ENCODE measurements at places on chromosomes 6 and 20.

- no peak for DNase-seq
These were observed 3.6 kb downstream of the GRM4 start for GRCh38 chr6:34142061-34142998.

GRCh38 chr20:58254890-58255289 lies 26.4 kb upstream of the ANKRD60 start:
- DNase-seq = no peak

- no peak for DNase-seq
These were observed 49.8 kb downstream of the TPD52L1 start for GRCh38 chr6:125203395-125203794.

DNA sequence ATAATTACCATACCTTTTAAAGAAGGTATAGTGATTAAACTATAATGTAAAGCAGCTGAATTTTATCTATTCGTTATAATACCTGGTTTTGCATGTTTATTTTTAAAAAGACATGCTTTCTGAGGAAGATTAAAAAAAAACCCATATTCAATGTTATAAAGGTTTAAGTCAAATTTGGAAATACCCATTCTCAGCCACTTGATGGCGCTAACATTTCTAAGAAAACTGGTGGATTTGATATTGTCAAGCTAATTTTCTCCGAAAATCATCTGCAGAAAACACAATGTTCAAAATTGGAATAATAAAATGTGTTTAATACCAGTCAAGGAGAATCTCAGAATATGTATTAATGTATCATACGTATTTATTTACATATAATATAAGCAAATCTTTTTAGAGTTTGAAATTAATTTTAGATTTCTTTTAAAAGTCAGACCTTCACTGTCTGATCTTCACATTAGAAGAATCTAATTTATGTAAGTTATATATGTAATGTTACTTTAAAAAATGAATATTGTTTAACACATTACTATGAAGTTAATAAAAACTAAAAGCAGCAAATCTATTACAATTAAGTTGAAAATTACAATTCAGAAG lies 35.0 kb downstream of the SHPRH start:
- DNase-seq = peak; percentile 53

Data from endothelial cell of umbilical vein (primary cell).